ENCODE measurements at places on chromosomes 7 and 10. TPM values are rescaled to one million over a fixed set of nuclear protein-coding genes. Genes with fewer than 3 reads are reported as not detected.

The OR13A1 gene
- not detected for total RNA-seq

- no peak overlapping the region for H3K27ac ChIP-seq
- H3K36me3 ChIP-seq, result no peaks in the 10 kb centered on the region
- no peak for DNase-seq
Measured at GRCh38 chr10:88500656-88501055, 82.5 kb downstream of the RNLS start.

DNA sequence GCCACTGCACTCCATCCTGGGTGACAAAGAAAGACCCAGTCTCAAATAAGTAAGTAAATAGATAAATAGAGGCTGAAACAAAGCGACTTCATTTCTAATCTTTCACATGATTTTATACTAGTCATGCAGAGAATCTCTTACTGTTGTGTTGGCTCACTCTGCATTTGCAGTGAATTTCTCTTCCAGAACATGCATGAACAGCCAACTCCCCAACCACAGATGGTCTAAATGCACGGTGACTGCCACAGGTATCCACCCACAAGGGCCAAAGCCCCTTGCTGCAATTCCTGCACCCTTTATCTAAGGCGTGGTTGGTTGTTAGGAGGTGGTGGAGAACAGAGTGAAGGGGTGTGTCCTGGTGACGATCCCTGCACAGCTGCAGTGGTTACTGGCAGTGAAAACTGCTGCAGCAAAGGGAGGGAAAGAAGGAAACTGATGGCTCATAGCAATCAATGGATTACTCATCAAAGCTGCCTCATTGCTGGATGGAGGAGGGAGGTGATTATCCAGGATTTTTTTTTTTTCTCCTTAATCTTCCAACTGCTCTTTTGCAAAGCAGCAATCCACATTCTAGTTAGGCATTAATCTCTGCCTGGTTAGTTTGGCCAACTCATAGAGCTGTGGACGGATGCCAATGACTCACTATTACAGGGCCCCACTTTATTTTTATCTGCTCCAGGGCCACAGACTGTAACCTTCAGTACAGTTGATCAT, 50.6 kb downstream of the PRTFDC1 start:
- H3K27ac ChIP-seq, result peak overlapping the region; percentile 30
- no peaks in the 10 kb centered on the region for H3K36me3 ChIP-seq
- H3K27me3 ChIP-seq, result no peaks in the 10 kb centered on the region
- H3K4me1 ChIP-seq, result peaks cover 28% of the 10 kb centered on the region

- no peaks in the 10 kb centered on the region for H3K36me3 ChIP-seq
- H3K4me3 ChIP-seq, result no peak overlapping the region
- H3K4me1 ChIP-seq, result no peaks in the 10 kb centered on the region
- no peak overlapping the region for H3K27ac ChIP-seq
- H3K27me3 ChIP-seq, result no peaks in the 10 kb centered on the region
Measured at GRCh38 chr10:131580076-131580652, 268.6 kb upstream of the TCERG1L start.

- no peaks in the 10 kb centered on the region for H3K36me3 ChIP-seq
- H3K27ac ChIP-seq, result no peak overlapping the region
- no peaks in the 10 kb centered on the region for H3K27me3 ChIP-seq
- no peak for DNase-seq
Measured at GRCh38 chr10:52923520-52923919, 150.9 kb upstream of the MBL2 start.

Data from vagina (tissue), 2 donors.